Peyer's patch (tissue), 4 donors: ENCODE measurements at places on chromosomes 5 and 9.
A peak's percentile ranks its signal among the peaks of the same experiment; 100 is the strongest.

- H3K4me3 ChIP-seq, result no peak overlapping the region
- H3K4me1 ChIP-seq, result no peaks in the 10 kb centered on the region
- no peaks in the 10 kb centered on the region for H3K36me3 ChIP-seq
- H3K27ac ChIP-seq, result no peak overlapping the region
Observed at GRCh38 chr9:69899491-69899890, 78.9 kb downstream of the CFAP95 start.

DNA sequence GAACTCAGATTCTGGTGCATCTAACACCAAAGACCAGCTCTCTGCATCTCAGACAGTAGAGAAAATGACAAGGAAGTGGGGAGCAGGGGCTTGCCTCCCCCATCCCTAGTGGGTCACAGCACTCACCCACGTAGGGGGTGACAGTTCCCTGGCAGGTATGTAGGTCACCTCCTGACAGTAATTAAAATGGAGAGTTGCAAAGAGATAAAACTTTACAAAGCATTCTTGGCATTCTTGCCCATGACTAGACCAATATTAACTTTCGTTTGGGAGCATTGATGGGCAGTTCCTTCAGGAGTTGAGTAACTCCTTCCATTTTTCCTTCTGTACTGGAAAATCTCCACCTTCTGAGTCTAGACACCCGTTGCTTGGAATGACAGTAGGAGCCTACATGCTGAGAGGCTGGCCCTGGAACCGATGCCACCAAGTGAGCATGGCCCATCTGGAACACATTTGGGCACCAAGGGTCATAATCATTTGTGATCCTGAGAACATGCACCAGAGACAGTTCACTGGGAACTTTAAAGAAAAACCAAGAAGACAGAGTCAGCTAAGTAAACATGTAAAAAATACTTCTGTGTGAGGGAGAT lies 81.5 kb upstream of the MSX2 start:
- no peak overlapping the region for H3K4me3 ChIP-seq
- no peak overlapping the region for H3K27ac ChIP-seq
- DNase-seq, result no peak
- H3K4me1 ChIP-seq, result no peaks in the 10 kb centered on the region
- no peaks in the 10 kb centered on the region for H3K27me3 ChIP-seq
- H3K36me3 ChIP-seq, result no peaks in the 10 kb centered on the region

GRCh38 chr5:135446615-135447014 lies 533 bp downstream of the DCANP1 start:
- peak; percentile 27 for DNase-seq
- H3K4me3 ChIP-seq, result no peak overlapping the region
- no peaks in the 10 kb centered on the region for H3K27me3 ChIP-seq
- H3K4me1 ChIP-seq, result no peaks in the 10 kb centered on the region
- H3K36me3 ChIP-seq, result no peaks in the 10 kb centered on the region

DNA sequence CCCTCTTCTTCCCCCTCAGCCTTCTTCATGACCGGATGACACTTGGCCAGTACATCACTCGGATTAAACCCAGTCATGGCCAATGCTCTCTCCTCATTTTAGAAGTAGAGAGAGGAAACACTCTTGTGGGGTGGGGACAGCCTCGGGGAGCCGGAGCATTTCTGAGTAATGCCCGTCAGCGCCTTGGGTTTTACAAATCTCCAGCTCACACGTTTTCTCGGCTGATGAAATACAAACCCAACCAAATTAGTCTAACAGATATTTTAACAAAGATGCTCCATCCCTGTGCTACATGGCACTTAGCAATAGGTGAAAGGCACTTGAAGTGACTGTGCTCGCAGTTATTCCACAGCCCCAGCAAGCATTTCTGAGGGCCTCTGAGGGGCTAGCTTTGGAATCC lies 51.7 kb downstream of the ZNF366 start:
- DNase-seq, result no peak
- H3K4me1 ChIP-seq, result peaks cover 6% of the 10 kb centered on the region
- no peak overlapping the region for H3K4me3 ChIP-seq
- H3K27ac ChIP-seq, result no peak overlapping the region
- H3K36me3 ChIP-seq, result no peaks in the 10 kb centered on the region

GRCh38 chr9:132878695-132879456 lies at the start of gene SPACA9:
Gene SPACA9 (plus strand): TSS chr9:132878898. CDS start chr9:132883948, 5,050 bp downstream.
- peak; percentile 77 for DNase-seq
- H3K4me3 ChIP-seq, result peak within 1 kb of the TSS; percentile 80
- no peaks in the 10 kb centered on the region for H3K27me3 ChIP-seq
- peak within 1 kb of the TSS; percentile 55 for H3K27ac ChIP-seq

GRCh38 chr5:179205277-179205676 lies 140.0 kb downstream of the ADAMTS2 start:
- H3K27ac ChIP-seq, result no peak overlapping the region
- no peaks in the 10 kb centered on the region for H3K4me1 ChIP-seq
- no peak overlapping the region for H3K4me3 ChIP-seq

- no peaks in the 10 kb centered on the region for H3K36me3 ChIP-seq
- H3K4me1 ChIP-seq, result no peaks in the 10 kb centered on the region
- H3K4me3 ChIP-seq, result no peak overlapping the region
- no peak overlapping the region for H3K27ac ChIP-seq
Observed at GRCh38 chr9:34899535-34900158, 58.4 kb upstream of the PHF24 start.

DNA sequence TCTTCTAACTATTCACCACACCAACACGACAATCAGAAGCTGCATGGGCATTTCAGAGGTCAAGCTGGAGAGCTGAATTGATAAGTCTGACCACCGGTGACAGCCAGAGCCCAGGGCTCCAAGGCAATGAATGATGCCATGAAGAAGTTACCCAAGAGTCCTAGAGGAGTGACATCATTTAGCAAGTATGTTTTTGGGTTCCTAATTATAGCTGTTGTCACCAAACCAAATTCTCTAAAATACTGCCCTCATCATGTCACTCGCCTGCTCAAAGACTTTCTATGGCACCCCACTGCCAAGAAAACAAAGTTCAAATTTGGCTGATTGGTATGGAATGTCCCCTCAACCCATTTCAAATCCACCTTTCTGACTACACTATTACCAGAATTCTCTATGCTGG lies 235.1 kb downstream of the SPOCK1 start:
- no peak overlapping the region for H3K27ac ChIP-seq
- H3K36me3 ChIP-seq, result no peaks in the 10 kb centered on the region
- no peaks in the 10 kb centered on the region for H3K4me1 ChIP-seq
- no peaks in the 10 kb centered on the region for H3K27me3 ChIP-seq
- no peak for DNase-seq
- no peak overlapping the region for H3K4me3 ChIP-seq

DNA sequence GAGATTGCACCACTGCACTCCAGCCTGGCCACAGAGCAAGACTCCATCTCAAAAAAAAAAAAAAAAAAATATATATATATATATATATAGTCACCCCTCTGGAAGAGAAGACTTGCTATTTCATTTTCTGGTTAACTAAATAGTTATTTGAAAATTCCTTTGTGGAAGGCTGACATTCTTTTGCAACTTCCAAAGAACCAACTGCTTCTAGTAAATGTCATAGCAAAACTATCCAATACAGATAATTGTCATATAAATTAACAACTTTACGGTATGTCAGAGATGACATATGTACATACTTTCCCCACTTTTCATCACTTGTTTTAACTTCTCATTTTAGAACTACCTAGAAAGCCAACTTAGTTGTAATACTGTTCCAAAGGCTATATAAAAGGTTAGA lies 50.9 kb downstream of the PRUNE2 start:
- no peaks in the 10 kb centered on the region for H3K27me3 ChIP-seq
- H3K4me3 ChIP-seq, result no peak overlapping the region
- no peak overlapping the region for H3K27ac ChIP-seq
- no peaks in the 10 kb centered on the region for H3K36me3 ChIP-seq
- DNase-seq, result no peak
- H3K4me1 ChIP-seq, result no peaks in the 10 kb centered on the region

DNA sequence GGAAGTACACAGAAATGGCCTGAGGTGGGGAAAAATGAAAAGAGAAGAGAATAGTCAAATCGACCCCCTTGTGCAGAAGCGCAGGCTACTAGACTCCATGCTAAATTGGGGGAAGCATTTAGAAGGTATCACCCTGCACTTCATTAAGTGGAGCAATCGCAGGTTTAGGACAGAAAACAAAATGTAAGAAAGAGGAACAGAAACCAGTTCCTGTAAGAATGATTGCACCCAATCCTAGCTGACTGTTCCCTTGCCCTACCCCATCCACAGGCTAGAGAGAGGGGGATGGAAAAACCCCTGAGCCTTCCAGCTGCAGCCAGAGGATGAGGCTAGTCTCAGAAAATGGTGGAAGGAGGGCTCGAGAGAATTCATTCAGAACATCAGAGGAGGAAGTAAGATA lies 23.9 kb upstream of the PPP1R2B start:
- H3K4me3 ChIP-seq, result no peak overlapping the region
- H3K36me3 ChIP-seq, result no peaks in the 10 kb centered on the region

DNA sequence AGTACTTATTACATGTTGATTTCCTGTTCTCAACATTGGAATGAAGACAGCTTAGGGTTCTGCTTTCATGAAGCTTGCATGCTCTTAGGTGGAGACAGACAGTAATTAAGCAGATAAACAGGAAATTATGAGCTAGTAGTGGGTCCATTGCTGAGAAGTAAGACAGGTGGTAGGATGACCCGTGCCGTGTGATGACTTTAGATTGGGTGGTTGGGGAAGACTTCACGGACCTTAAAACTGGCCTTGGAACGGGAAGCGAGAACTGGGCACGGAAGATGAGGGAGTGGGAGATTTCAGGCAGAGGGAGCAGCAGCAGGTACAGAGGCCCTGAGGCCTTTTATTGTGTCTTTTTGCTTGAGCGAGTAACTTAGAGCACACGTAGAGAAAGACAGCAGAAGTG lies 27.2 kb downstream of the ABL1 start:
- H3K4me3 ChIP-seq, result no peak overlapping the region
- H3K27me3 ChIP-seq, result no peaks in the 10 kb centered on the region
- no peaks in the 10 kb centered on the region for H3K4me1 ChIP-seq
- DNase-seq, result no peak
